Esophagus squamous epithelium (tissue), 5 donors: ENCODE measurements at places on chromosomes 1 and 21.

- no peak for DNase-seq
Measured at GRCh38 chr21:33975548-33976081, 60.0 kb upstream of the ATP5PO start.

DNA sequence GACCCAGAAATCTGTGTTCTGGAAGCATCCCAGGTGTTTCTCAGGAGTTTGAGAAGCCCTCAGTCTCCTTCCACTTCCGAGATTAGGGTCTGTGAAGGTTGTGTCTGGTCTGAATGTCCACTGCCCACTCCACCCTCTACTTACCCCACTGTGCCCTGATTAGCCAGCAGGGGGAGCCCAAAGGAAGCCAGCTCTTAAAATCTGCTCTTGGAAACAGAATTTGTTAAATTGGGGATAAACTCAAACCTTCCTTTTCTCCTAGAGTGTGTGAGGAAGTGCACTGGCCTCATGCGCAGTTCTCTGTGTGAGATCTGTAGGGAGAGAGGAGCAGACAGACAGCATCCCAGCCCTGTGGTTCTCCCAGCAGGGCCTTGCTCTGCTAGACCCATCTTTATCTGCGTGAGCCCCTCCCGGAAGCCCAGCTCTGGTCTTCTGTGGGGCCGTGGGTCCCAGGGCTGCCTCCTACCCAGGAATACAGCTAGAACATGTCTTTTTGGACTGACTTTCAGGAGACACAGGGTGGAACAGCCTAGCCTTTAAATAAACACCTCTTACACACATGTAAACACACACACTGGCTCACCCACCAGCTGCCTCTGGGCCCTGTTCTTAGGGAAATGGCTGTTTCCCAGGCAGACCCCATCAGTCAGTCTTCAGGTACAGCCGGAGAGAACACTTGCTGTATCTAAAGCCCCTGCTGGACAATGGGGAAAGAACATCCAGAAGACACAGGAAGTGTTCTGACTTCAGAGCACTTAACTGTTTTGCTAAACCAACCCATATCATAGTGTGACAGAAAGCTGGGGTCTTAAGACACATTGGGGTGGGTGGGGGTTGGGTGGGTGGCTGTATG lies 52.2 kb downstream of the SMYD2 start:
- DNase-seq: no peak

GRCh38 chr1:117622726-117623125 lies 16.9 kb downstream of the TENT5C start:
- no peak for DNase-seq

- no peak for DNase-seq
Measured at GRCh38 chr1:175597205-175597604, 146.2 kb downstream of the TNR start.

GRCh38 chr21:14479241-14479786 lies 66.8 kb downstream of the SAMSN1 start:
- no peak for DNase-seq

DNA sequence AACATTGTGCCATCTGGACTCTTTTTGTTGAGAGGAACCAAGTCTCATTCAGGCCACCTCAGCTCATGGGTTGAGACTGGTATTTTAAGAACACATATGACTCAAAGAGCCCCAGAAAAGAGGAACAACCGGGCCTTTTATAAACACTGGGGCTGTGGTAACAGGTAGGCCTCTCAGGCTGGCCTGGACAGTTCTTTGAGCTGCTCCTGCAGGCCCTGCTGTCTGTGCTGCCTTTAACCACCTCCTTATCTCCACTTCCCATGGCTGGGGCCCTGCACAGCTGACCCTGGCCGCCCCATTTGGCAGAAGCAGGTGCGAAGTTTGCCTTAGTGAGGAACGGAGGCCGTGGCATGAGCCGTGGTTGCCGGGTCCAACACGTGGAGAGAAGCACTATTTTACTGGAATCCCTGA lies 163.3 kb downstream of the RHOU start:
- DNase-seq: no peak

DNA sequence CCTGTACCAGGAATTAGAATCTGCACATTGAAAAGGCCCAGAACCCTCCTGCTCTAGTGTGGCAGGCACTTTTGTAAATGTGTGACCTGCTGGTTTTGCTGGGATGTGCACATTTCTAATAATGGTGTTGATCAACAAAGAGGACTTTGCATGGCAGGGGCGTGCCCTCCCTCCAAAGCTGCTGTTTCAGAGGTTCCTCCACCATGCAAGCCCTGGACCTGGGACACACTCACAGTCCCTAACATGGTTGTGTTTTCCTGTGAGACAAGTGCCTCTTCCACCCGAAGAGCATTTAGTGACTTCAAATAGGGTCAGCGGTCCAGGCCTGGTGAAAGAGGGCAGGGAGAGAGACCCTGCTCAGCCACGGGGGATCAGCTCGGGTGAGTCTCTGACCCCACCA lies 28.1 kb downstream of the TENT5C start:
- no peak for DNase-seq

- no peak for DNase-seq
Measured at GRCh38 chr1:200153277-200154055, 126.0 kb downstream of the NR5A2 start.

DNA sequence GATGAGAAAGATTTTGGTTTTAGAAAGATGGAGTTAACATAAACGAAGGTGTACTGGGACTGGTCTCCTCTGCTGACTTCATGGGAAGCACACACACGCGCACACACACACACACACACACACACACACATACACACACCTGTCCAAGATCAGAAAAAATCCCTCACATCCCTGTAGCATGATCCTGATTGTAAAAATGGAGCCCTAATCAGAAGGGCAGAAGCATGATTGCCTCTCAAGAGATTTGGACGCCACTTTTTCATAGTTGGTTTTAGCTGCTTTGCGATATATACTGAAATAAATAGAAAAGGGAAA lies 56.5 kb upstream of the LGALS8 start:
- no peak for DNase-seq

GRCh38 chr1:206971029-206971655 lies 882 bp upstream of the FCAMR start:
- no peak for DNase-seq

DNA sequence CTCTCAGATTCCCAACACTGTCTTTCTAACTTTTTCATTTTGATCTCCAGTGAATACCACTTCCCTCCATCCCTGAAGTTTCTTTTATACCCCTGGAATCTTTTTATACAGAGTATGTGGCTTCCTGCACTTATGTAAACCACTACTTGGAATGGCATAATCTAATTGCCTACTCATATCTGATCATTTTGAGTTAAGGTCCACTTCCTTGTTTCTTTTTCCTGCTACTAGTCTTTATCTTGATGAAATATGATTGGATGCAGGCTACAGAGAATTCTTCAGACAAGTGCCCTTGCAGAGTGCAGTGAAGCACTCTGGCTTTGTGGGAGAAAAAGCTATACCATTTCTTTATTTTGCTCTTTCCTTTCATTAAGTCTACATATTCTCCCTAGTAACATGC lies 325.3 kb upstream of the ADAMTS5 start:
- DNase-seq: no peak

- no peak for DNase-seq
Measured at GRCh38 chr1:4726620-4727341, 72.4 kb downstream of the AJAP1 start.

DNA sequence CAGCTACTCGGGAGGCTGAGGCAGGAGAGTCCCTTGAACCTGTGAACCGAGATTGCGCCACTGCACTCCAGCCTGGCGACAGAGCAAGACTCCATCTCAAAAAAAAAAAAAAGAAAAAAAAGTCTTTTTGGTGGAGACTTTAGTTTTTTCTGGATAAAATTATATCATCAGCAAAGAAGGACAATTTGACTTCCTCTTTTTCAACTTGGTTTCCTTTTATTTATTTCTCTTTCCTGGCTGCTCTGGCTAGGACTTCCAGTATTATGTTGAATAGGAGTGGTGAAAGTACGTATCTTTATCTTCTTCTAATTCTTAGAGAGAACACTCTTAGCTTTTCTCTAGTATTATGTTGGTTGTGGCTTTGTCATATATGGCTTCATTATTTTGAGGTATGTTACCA lies 130.8 kb downstream of the PCBP3 start:
- no peak for DNase-seq

DNA sequence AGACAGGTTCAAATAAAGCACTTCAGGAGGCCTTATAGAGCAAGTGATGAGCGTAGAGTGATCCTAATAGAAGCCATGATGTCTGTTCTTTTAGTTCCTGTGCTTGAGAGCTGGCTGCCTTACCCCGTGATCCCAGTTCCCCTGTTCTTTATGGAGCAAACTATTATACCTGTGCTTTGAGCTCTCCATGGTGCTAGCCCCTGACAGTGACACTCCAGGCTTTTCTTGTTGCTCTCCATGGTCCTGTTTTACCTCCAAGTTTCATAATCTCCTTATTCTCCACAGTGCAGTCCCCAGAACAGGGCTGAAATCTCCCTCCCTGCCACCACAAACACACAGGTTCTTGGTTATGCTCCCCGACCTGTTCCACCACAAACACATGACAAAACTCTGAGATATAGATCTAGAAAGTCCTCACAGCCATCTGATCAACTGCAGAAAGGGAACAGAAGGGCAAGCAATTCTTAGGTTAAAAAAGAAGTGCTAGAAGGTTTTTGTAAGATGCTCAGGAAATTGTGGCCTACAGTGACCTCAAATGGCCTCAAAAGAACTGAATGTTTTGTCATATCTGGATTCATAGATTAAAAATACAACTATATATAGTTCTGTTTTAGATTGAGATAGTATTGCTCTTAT lies 6.0 kb downstream of the CADM3 start:
- no peak for DNase-seq

GRCh38 chr1:211910113-211910884 lies 79.7 kb upstream of the LPGAT1 start:
- DNase-seq: no peak

DNA sequence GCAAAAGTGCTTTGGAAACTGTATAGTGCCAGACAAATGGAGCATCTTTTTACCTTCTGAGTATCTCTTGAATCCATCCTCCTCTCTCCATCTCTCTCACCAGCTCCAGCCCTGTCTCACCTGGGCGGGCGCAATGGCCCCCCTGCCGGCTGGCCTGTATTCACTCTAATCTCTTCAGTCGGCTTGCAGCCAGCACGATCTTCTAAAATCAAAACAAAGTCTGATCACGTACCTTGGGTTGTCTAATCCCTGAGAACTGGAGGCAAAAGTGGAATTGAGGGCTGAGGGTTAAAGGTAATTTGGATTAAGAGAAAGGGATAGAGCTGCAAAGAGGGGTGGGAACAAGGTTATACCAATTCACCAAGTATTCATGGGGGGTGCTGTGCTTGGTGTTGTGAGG lies 46.0 kb upstream of the LRRN2 start:
- DNase-seq: no peak

DNA sequence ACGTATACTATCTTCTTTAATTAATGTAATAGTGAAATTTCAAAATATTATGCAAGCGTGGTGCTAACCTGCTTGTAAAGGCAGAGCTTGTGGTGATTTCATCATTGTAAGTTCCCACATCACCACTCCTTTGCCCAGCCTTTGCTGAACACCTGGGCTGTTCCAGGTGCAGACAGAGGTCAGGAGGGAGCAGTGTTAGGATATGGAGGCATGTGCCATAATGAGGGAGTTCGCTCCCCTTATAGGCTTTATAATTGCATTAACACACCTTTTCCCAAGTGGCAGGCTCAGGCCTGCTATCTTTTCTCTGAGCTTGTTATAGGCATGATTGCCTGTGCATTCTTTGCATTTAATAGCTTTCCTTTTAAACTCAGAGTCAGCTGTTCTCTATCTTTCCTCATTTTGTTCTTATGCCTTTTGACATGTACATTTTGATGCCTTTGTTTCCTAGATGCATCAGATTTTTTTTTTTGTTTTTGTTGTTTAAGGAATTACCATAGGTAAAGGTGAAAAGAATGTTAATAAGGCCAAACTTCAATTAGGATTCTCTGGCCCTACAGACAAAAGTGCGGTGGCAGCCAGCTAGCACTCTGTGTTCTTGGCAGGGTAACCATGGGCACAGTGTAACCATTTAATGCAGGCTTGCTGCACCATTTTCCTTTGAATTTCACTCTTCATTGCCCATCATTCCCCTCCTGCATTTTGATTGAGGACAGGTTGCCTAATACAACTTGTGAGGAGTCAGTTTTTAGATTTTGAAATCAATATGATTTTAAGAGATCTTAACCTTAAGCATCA lies 12.6 kb downstream of the NPL start:
- DNase-seq: no peak

DNA sequence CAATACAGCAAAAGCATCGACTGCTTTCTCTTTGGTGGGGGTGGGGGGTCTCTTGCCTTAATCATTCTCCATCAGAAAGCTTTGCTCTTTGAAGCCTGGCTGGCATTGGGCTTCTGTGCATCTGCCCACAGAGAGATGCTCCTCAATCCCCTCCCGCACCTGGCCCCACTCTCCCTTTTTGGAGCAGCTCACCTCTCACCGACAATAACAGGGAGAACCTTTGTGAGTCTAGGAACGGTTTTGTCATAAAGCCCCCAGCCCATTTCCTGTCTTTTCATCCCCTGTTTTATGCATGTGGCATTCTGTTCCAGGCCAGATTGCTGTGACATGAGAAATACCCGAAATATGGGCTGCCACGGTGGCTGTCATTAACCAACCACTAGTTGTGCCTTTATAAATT lies 469.0 kb upstream of the VAMP3 start:
- DNase-seq: no peak

- DNase-seq: no peak
Measured at GRCh38 chr1:223492044-223492443, 98.8 kb downstream of the CCDC185 start.

- no peak for DNase-seq
Measured at GRCh38 chr1:55786396-55786795, 571.2 kb upstream of the USP24 start.

DNA sequence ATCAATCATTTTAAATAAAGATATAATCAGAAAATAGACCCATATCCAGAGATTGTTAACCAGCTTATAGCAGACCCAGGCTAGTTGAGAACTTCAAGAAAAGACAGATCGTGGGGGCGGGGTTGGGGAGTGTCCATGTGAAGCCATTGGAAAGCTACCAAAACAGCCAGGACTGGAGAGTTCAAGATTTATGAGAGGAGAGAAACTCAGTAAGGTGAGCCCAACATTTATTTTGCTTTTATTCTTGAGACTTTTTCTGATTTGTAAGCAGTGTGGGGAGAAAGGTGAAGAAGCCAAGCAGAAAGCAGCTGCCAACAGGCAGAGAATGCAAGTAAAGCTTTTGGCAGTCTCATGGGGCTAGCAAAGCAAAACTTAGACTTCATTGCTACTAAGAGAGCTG lies 179.9 kb downstream of the VPS13D start:
- no peak for DNase-seq

GRCh38 chr1:192100686-192101468 lies 57.4 kb upstream of the RGS18 start:
- DNase-seq: no peak

- DNase-seq: no peak
Measured at GRCh38 chr1:234091876-234092275, 187.4 kb downstream of the SLC35F3 start.

- no peak for DNase-seq
Measured at GRCh38 chr1:17579951-17580939, 40.7 kb downstream of the ARHGEF10L start.

GRCh38 chr1:184595596-184595995 lies 159.1 kb downstream of the EDEM3 start:
- DNase-seq: no peak

- no peak for DNase-seq
Measured at GRCh38 chr1:50603274-50604271, 180.3 kb upstream of the DMRTA2 start.
